Fibroblast of the conjunctiva (primary cell): ENCODE measurements at places on chromosomes 6 and 20.

DNA sequence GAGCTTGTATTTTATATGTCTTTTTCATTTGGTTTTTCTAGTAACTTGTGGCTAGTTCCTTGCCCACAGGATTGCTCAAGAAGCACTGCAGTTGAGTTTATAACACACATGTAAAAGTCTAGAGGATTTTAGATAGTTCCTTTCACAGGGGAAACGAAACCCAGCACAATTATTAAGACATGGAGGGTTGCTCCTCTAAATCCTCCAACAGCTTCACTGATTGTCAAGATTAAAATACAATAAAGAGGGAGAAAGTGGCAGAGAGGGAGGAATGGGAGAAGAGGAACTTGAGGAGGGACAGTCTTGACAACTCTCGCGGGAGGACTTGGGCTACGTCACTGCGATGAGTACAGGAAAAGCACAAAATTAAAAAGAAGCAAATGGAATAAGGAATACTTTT, 9.7 kb upstream of the TBC1D7 start:
- no peak for DNase-seq

- no peak for DNase-seq
Observed at GRCh38 chr6:128161839-128162238, 261.0 kb upstream of the THEMIS start.

GRCh38 chr6:136520517-136520916, 29.7 kb downstream of the MAP7 start:
- DNase-seq, result no peak

- DNase-seq, result no peak
Observed at GRCh38 chr20:11375966-11376365, 541.7 kb upstream of the BTBD3 start.

GRCh38 chr6:36668591-36668990, 9.9 kb upstream of the CDKN1A start:
- DNase-seq, result no peak

GRCh38 chr20:44153636-44154043, 33.3 kb downstream of the JPH2 start:
- DNase-seq, result no peak

DNA sequence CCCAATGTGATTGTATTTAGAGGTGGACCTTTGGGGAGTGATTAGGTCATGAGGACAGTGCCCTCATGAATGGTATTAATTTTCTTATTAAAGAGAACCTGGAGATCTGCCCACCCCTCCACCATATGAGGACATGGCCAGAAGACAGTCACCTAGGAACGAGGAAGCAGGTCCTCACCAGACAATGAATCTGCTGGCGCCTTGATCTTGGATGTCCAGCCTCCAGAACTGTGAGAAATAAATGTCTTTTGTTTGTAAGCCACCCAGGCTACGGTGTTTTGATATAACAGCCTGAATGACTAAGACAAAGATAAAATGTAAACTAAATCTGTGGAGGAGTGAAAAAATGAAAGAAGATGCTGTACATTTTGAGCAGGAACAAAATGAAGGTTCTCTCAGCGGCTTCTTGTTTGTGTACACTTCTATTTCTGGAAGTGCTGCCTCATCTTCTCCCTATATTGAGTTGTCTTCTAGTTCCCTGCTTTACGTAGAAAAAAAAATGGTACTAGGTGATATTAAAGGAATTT, 1.5 kb upstream of the IPCEF1 start:
- no peak for DNase-seq

DNA sequence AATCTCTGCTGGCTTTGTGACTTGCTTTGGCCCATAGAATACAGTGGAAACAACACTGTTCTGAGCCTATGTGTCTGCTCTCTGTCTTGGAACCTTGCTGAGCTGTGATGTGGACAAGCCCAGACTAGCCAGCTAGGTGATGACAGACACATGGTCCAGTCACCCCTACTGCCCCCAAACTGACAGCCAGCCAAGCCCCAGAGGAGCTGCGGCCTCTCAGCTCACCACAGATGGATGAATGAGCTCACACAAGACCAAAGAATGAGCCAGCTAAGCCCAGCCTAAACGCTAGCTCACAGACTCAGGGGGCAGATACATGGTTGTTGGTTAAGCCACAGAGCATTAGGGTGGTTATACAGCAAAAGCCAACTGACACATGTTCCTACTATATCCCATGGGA, 4.1 kb downstream of the AARS2 start:
- no peak for DNase-seq

GRCh38 chr6:148867862-148868261, 121.0 kb downstream of the UST start:
- no peak for DNase-seq

DNA sequence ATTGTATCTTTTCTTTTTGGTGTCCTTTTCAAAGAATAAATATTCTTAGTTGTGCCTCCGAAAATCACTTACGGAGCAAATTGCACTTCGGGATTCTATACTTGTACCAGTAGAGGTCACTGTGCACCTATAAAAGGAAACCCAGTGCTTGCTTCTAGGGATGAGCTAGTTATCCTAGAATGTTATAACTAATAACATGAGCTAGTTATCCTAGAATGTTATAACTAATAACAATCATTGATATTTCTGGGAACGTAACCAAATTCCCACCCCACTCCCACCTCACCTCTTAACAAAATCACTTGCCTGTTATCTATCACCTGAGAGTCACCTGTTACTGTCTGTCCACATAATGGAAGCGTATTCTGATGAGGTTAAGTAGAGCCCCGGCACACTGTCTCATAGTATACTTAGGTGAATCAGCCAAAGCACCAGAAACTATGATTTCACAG, 126.9 kb upstream of the TIAM2 start:
- DNase-seq, result peak; percentile 46

DNA sequence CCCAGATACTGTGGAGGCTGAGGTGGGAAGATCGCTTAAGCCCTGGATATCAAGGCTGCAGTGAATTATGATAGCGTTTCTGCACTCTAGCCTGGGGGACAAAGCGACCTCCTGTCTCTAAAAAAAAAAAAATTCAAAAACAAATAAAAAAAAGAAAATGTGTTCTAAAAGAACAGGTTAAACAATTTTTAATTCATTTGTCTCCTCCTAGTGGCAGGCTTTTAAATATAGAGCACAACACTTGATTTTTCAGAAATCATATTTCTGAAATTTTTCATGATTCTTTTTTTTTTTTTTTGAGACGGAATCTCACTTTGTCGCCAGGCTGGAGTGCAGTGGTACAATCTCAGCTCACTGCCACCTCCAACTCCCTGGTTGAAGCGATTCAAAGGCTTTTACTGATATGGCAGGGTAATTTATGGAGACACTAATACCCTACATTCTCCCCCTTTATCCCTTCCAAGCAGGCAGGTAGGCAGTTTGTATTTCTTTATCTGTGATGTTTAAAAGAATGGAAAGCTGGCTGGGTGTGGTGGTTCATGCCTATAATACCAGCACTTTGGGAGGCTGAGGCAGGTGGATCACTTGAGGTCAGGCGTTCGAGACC, 8.7 kb upstream of the GTF3C6 start:
- DNase-seq, result peak; percentile 37

DNA sequence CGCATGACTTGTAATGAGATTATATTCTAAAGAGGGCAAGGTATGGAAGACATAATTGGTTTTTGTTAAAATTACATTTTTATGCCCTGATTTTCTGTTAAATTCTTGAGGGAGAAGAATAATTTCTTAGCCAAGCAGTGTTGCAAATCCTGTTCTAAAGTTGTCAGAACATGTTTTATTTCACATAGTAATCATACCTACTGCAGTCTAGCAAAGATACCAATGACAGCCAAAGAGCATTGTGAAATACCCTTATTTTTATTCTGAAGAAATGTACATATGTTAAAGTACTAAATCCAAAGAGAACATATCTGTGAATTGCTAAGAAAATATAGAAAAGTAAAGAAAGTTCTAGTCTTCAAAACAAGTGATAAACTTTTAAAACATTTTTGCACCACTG, 39.6 kb upstream of the SMIM8 start:
- no peak for DNase-seq

- peak; percentile 34 for DNase-seq
Observed at GRCh38 chr6:3139090-3139903, 18.0 kb downstream of the TUBB2A start.

- peak; percentile 57 for DNase-seq
Observed at GRCh38 chr6:21478883-21479539, 114.5 kb upstream of the SOX4 start.

- DNase-seq, result no peak
Observed at GRCh38 chr6:6968731-6969552, 138.8 kb upstream of the RREB1 start.

- peak; percentile 18 for DNase-seq
Observed at GRCh38 chr6:132964868-132965382, 150.6 kb downstream of the RPS12 start.

DNA sequence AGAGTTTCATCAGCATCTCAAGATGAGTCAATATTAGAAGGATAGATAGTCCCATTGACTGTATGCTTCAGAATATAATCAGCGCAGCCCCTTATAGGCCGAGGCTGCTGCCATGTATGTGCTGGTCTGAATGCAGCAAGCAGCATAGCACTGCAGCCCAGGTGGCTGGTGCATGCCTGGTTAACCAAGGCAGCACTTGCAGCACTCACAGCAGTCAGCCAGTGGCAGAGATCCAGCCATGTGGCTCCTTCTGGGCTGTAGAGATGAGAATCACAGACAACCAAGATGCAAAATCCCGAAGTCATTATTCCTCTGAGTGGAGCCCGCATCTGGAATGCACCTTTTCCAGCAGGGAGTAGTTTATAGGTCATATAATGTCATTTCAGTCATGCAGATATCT, 251.9 kb downstream of the UST start:
- no peak for DNase-seq
